Fibroblast of pulmonary artery (primary cell): ENCODE measurements at places on chromosomes 13 and 19.

GRCh38 chr13:90187478-90188350 lies 1159.8 kb upstream of the MIR17HG start:
- no peak for DNase-seq

DNA sequence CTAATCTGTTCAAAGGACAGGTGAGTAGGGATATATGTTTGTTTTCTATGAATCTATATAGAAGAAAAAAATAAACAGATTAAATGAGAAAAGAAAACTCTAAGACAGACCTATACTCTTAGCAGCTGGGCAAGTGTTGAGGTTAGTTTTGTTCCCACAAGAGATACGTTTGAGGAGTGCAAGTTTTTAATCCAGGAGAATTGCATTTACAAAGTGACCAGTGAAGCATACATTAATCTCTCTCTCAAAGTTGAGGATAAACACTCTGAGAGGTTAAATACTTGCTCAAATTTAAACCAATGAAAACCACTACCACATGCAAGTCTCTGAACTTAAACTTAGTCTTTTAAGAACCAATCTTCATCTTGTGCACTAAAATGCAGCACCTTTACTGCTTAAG lies 930.5 kb upstream of the MIR17HG start:
- no peak for DNase-seq

- DNase-seq: peak; percentile 57
These were observed 488 bp downstream of the RCN3 start for GRCh38 chr19:49528211-49528771.

- no peak for DNase-seq
These were observed 18.0 kb downstream of the TCF3 start for GRCh38 chr19:1634242-1634937.

GRCh38 chr13:50543782-50544181 lies 299.7 kb downstream of the DLEU7 start:
- peak; percentile 72 for DNase-seq

DNA sequence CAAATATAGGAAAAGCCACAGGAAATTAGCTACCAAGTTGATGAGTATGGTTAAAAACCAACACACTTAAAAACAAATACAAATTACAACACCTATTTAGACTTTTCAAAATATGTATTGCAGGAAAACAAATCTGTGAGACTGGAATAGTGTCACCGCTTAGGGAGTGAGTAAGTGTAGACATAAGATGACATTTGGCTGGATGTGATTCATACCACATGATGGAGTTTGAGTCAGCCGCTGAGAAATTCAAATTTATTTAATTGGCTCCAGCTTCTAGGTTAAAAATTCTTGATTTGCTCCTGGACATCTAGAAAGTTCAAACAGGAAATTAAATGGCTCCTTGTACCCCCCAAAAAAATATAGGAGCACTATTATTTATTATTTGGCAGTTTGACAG lies 531.7 kb downstream of the SLITRK1 start:
- peak; percentile 7 for DNase-seq

GRCh38 chr13:33249894-33250293 lies 35.7 kb downstream of the STARD13 start:
- no peak for DNase-seq

DNA sequence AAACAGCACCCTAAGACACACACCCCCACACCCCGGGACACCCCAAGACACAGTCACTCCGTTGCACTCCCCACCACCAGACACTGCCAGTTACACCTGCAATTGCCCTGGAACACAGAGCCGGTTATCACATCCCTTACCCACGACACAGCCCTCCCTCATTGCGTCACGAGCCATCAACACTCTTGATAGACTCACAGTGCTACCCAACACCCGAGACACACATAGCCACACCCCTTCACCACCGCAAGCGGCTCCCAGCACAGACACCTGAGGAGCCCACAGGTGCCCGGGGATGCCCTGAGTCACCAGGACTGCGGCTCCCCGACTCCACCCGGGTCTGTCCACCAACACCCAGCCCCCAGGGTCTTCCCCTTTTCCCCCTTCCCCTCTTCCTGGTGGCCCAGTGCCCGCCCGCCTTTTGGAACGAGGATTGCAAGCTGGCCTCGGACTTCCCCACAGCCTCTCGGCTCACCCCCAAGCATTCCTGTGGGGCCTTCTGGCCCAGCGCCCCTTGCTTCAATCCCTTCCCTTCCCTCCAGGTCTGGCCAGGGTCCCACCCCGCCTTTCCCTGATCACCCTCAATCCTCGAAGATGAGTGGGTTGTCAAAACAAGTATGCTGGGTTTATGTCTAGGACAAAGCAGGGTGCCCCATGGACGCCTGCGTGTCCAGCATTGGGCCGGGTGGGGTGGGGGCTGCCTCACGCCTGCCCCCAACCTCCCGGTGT lies 1.7 kb upstream of the PTGER1 start:
- DNase-seq: peak; percentile 79

GRCh38 chr13:29800687-29801086 lies 49.7 kb downstream of the UBL3 start:
- no peak for DNase-seq

GRCh38 chr19:11025445-11025844 lies 63.8 kb upstream of the LDLR start:
- no peak for DNase-seq

DNA sequence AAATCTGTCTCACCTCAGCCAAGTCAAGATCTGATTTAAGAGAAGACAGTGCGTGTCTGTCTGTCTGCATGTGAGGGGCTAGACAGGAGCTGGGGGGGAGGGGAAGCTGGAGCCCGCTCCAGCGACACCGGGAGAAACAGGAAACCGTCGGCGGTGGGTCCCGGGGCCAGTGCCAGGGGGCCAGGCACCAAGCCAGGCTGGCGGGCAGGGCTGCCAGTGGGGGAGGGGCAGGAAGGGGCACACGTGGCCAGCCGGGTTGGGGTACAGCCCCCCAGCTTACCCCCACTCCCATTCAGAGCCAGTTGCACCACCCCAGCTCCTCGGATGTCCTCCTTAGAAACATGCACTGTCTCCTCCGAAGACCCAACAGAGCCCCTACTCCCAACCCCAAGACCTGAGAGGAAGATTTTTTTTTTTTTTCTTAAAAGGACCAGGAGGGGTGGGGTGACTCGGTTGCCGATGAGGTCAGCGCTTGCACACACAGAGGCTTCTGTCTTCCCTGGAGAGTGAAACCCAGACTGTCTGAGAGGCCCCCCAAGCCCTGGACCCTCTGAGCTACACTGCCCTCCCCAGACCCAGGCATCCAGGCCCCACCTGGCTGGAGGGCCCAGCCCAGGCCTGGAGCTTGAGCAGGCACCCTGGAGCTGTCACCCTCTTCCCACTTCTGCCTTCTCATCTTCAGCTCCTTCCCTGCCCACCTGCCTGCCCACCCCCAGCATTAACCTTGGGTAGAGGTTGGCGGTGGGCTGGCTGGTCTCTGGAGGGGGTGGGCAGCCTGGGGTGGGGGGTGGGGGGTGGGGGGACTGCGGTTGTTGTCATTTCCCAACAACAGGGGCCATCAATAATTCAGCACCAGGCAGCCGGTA lies 4.0 kb downstream of the ERF start:
- DNase-seq: peak; percentile 51

GRCh38 chr13:55705971-55706370 lies 1434.7 kb upstream of the PRR20A start:
- DNase-seq: no peak

GRCh38 chr19:2334986-2335846 lies 6.7 kb downstream of the SPPL2B start:
- no peak for DNase-seq

- DNase-seq: peak; percentile 68
These were observed 40.5 kb downstream of the DZIP1 start for GRCh38 chr13:95603887-95604555.

DNA sequence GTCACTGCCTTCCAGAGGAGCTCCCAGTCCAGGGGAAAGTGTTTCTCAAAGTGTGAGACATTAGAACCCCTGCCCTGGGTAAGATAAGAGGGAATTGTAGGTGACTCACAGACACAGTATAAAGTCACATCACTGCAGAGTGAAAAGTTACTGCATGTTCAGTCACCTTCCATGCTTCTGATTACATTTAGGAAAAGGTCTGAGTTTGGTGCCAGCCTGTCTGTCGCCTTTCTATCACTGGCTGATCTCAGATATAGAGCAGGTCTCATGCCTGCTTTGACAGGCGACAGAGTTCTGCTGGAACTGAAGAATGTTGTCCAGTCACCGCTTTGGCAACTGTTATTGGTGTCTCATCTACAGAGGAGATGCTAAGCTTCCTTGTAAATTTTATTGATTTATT lies 1078.6 kb downstream of the UQCRFS1 start:
- no peak for DNase-seq

GRCh38 chr13:113034451-113035212 lies 65.6 kb downstream of the MCF2L start:
- DNase-seq: peak; percentile 70

DNA sequence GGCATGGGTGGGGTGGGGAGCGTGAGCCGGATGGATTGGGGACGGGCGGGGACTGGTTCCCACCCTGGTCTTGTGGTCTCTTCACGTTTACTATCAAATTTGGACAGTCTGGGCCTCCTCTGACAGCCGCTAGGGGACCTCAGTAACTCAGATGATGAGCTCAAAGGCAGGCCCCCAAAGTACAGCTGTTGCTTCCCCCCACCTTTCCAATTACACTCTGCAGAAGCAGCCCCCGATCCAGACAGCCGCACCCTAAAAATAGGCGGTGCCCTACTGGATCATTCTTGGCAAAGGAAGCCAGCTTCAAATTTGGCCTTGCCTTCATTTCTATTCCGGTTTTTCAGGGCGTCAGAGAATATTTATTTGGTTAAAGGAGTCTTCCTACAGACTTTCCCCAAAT lies 1.9 kb upstream of the FOXO1 start:
- DNase-seq: no peak

GRCh38 chr13:76778853-76779252 lies 107.4 kb downstream of the KCTD12 start:
- DNase-seq: peak; percentile 43

GRCh38 chr13:28049215-28049614 lies 51.2 kb downstream of the FLT3 start:
- no peak for DNase-seq

DNA sequence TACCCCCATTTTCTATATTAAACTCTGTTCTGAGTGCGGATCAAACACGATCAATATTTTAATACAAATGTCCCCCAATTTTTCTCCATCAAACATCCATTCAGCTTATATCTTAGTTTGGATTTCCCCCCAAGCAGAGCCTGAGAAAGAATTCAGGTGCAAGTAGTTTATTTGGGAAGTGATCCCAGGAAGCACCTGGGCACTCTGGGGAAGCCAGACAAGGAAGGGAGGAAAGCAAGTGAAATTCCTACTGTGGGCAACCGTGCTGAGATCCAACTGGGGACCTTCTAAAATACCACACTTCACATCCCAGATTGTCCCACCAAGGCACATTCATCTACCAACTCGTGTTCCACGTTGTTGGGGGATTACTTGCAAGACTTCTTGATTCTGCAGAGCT lies 323.4 kb upstream of the NBEA start:
- DNase-seq: no peak

- DNase-seq: no peak
These were observed 15.3 kb downstream of the MBNL2 start for GRCh38 chr13:97237388-97237787.

DNA sequence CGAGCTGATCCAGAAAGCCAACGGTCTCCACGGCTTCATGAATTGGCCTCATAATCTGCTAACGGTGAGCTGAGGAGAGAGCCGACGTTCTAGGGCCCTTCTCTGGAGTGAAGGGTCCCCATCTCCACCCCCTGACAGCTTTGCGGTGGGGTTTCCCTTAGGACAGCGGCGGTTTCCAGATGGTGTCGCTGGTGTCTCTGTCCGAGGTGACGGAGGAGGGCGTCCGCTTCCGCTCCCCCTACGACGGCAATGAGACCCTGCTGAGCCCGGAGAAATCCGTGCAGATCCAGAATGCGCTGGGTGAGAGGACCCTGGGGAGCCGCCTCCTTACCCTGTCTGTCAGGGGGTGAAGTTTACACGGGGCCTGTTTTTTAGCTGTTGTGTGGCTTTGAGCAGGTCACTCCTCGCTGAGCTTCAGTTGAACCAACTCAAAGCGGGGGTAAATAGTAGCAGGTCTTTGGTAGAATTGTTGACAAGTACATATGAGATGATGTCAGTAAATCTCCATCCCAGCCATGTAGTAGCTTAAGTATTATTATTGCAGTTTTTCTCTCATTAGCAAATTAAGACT lies 801 bp downstream of the QTRT1 start:
- DNase-seq: no peak

DNA sequence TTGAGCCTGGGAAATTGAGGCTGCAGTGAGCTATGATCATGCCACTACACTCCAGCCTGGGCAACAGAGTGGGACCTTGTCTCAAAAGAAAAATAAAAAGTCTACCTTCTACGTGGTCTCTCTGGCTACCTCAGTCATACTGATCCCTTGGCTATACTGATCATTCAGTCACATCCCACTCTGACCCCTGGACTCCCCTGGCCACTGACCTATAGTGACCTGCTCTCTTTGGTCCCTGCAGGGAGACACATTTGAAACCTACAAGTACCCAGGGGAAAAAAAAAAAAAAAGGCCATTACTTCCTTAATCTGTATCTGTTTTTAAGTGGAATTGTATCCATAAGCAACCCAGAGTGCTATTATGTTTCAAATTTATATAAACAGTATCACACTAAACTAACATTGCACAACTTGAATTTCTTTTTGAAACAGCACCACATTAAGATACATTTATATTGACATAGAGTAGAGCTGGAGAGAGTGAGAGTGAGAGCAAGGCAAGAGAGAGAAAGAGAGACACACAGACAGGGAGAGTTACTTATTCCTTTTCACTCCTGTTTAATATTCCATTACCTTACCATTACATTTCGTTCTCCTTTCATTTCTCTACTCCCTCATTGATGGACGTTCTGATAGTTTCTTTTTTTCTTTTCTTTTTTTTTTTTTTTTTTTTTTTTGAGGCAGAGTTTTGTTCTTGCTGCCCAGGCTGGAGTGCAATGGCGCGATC lies 23.7 kb upstream of the CERS4 start:
- no peak for DNase-seq

GRCh38 chr19:8571006-8571411 lies 6.2 kb downstream of the MYO1F start:
- DNase-seq: peak; percentile 59

DNA sequence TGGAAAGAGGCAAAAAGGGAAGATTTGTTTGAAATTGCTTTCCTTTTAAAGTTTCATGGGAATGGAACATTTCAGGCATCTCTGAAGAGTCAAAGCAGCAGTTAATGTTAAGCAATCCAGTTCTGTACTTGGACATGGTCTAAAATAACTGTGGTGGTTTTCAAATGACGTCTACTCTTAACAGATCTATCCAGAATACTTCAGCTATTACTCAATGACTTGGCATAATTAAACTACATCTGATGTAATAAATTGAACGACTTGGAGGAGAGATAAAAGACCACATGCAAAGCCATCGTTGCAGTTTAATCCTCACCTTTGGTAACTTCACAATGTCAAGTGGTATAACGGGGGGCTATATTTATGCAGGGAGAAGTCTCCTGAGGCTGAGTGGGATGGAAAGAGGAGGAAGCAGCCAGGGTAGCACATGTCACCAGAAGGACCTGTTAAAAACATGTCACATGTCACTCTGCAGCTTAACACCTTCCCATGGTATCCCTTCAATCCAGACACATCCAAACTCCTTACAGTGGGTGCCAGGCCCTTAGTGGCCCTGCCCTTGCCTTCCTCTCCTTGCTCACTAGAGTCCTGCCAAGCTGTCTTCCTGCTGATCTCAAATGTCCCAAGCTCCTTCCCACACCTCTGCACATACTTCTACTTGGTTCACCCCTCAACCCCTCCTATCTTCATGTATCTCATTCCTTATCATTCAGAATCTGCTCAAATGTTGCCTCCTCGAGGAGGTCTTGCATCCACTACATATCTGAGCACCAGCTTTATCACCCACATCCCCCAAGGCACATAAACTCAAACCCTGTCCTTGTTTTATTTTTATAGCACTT lies 327.8 kb downstream of the SUCLA2 start:
- peak; percentile 95 for DNase-seq
